Caco-2 (cell line): ENCODE measurements at places on chromosomes 11 and 22. TPM values are rescaled to one million over a fixed set of nuclear protein-coding genes. Genes with fewer than 3 reads are reported as not detected.

Gene P2RX6
- total RNA-seq, result 0.11 TPM in 1 of 2 replicates, not detected in the other

Gene MMP12
- total RNA-seq, result not detected in 2 replicates

Gene CD248
- 0.27 TPM in 1 of 2 replicates, not detected in the other for total RNA-seq

Gene RHBDD3
- total RNA-seq, result 47.7 and 49.6 TPM in 2 replicates

Gene OR2AT4
- not detected in 2 replicates for total RNA-seq

DNA sequence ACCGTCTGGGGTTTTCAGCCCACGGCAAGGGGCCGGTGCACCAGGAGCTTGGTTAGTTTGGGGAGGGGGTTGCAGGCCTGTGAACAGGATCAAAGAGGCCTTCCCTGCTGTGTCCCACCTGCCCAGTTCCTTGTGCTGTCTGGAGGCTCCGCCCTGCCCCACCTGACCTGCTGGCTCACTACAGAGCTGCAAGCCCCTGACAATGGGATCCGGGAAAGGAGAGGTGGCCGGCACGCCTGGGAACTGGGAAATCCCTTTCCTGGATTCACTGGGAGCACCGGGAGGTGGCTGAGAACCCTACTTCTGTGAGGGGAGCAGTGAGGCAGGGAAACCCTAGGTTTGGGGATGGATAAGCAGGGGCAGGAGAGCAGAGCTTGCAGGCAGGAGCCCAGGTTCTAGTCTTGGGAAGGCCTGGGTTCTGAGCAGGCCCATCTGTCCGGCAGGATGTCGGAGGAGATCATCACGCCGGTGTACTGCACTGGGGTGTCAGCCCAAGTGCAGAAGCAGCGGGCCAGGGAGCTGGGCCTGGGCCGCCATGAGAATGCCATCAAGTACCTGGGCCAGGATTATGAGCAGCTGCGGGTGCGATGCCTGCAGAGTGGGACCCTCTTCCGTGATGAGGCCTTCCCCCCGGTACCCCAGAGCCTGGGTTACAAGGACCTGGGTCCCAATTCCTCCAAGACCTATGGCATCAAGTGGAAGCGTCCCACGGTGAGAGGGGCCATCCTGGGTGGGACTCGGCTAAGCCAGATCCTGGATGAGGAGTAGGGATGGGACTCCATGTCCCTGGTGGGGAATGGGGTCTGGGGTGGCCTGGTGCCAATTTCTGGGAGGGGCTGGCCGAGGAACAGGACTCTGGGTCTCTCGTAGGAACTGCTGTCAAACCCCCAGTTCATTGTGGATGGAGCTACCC is 786 bp downstream of the CAPN1 start:
- DNase-seq, result peak; percentile 74

- DNase-seq, result peak; percentile 34
Observed at GRCh38 chr11:70066628-70067027, 11.5 kb upstream of the ANO1 start.

DNA sequence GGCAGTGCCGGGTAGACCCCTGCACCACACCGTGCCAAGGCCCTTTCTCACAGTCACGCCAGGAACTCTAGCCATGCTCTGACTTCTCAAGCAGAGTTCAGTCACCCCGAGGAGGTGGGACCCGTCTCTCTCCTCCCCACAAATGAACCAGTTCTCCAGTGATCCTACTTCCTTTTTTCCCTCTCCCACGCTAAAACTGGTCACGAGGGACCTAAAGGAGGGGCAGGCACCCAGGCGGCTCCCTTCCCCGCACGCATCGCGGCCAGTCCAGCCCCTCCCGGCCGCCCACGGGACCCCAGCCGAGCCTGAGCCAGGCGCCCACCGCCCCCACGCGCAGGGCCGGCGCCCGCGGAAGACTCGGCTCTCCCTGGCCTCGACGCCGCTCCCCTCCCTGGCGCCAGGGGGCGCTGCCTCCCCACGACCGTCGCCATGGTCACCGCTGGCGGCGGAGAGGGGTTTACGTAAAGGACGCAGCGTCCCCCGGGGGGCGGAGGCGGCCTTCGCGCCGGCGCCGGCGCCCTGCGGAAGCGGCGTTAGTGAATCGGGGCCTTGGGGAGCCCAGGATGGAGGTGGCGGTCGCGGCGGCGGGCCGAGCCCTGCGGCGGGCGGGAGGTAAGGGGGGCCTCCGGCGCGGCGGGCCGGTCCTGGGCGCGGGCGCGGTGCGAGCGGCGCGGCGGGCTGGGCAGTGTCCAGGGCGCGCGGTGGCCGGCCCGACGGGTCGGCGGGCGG is at the start of gene DAGLA:
Gene DAGLA (plus strand): TSS at position 499 of the 729 bp plus-strand sequence. CDS start 39,765 bp downstream, outside the sequence.
- peak; percentile 64 for DNase-seq

DNA sequence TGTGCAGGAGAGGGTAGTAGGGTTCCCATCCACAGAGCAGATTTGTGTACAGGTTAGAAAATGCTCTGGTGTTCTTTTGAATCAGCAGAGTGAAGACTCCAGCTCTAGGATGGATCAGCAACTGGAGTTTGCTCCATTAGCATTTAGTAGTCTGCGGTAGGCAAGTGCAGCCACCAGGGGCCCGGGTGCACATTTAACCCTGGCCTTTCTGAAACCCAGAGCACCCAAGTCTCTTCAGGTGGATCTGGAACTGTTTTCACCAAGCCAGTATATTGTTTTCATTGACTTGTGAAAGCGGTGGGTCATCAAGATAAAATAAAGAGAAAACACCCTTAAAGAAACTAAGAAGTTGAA is 100.8 kb upstream of the CLPB start:
- DNase-seq, result peak; percentile 38

GRCh38 chr11:92357344-92357743 is 132.7 kb downstream of the FAT3 start:
- DNase-seq, result no peak
